Spinal cord (tissue), 10 donors: ENCODE measurements at places on chromosomes 3 and 15. TPM values are rescaled to one million over a fixed set of nuclear protein-coding genes. Genes with fewer than 3 reads are reported as not detected.

The LMCD1 gene
- 16.8 TPM for polyA plus RNA-seq

The UBAP1L gene
- polyA plus RNA-seq: 26.0 TPM

The CPNE9 gene
- polyA plus RNA-seq: 6.1 TPM

The ARGFX gene
- polyA plus RNA-seq: not detected

The TRIM42 gene
- polyA plus RNA-seq: not detected

- no peak for DNase-seq
Observed at GRCh38 chr3:23314981-23315762, 112.0 kb downstream of the UBE2E2 start.

DNA sequence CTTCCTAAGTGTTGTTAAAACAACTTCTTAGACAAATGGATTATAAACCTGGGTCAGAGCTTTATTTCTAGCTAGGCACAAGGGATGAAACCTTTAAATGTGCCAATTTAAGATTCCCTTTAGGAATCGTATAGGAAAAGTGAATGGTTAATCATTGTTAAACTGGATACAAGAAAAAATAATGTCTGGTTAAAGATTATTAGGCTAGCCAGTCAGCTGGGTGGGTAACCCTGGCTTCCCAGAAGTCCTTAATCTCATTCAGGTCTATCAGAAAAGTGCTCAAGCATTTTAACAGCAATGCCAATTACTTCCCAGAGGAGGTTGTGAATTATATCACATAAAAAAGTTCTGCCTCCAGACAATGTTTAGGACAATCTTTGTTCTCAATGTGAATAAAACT, 37.6 kb downstream of the NANOGP8 start:
- no peak for DNase-seq

- DNase-seq: no peak
Observed at GRCh38 chr3:146334151-146334550, 83.2 kb upstream of the PLSCR4 start.

- DNase-seq: peak; percentile 56
Observed at GRCh38 chr3:160006282-160007163, 17.9 kb downstream of the IL12A start.

- no peak for DNase-seq
Observed at GRCh38 chr3:24181256-24181655, 236.2 kb downstream of the NR1D2 start.

GRCh38 chr3:15683253-15683652, 81.7 kb downstream of the BTD start:
- no peak for DNase-seq

GRCh38 chr3:58567251-58567515, 10.0 kb downstream of the FAM107A start:
- no peak for DNase-seq

GRCh38 chr3:56365905-56366640, 102.2 kb downstream of the ERC2 start:
- DNase-seq: no peak
